ENCODE measurements at places on chromosomes 5 and 9. TPM values are rescaled to one million over a fixed set of nuclear protein-coding genes. Genes with fewer than 3 reads are reported as not detected.

GRCh38 chr5:36655161-36655560, 48.8 kb downstream of the SLC1A3 start:
- DNase-seq = no peak

DNA sequence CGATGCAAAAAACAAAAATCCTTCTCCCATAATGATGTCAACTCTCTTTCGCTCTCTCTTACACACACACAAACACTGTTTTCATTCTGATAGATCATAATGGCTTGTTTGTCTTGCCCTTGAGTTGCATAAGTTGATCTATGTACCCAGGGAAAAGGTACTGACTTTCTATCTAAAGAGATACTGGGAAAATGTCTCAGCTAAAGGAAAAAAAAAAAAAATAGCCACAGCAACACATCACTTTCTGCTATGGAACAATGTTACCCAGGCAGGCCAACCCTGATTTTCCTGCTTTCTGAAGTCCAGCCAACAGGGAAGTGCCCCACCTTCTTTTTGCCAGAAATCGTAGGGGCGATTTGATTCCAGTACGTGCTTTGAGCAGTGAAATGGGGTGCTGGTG, 212.6 kb upstream of the ACTBL2 start:
- no peak for DNase-seq

GRCh38 chr5:171623551-171624097, 162.0 kb upstream of the SMIM23 start:
- no peak for DNase-seq

- no peak for DNase-seq
These were observed 11.7 kb downstream of the SPDL1 start for GRCh38 chr5:169595172-169595820.

DNA sequence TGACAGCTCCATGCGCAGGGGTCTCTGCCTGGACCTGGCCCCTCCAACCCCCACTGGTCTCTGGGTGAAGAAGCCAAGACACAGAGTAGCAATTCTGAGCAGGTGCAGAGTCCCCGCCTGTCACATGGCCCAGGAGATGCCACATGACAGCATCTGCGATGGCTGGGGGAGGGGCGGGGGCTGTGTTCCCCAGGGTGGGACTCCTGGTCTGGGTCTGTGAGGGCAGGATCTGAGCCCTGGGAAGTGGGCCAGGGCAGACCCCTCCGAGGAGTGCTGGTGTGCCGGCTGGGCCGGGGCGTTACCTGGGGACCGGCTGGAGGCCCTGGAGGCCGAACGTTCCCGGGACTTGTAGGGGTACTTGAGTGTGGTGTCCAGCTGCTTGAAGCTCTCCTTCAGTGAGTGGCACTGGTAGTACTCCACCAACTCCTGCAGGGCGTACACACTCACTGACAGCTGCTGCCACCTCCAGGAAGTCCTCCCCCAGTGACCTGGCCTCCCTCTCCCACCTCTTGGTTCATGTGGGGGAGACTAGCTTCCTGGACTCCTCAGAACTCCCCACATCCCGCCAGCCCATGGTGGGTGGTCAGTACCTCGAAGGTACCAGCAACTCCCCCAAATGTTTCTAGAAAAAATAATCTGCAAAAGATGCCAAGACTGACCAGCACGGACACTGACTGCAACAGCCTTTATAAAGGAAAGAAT, 32.1 kb upstream of the SARDH start:
- DNase-seq = no peak

DNA sequence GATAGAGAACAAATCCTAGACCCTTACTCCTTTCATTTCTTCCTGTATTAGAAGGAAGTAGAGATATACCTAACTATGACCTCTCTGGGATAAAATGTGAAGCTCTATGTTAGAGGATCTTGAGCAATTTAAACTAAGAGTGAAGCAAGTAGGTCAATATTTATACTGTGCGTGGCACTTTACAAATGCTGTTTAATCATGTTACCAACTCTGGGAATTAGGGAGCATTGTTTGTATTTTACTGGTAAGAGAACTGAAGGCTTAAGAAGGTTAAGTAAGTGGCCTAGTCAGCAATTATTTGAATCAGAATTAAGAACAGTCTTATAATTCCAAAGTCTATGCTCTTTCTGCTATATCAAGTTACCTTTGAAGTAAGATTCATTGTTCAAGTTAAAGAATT, 12.0 kb downstream of the TNC start:
- DNase-seq = no peak

DNA sequence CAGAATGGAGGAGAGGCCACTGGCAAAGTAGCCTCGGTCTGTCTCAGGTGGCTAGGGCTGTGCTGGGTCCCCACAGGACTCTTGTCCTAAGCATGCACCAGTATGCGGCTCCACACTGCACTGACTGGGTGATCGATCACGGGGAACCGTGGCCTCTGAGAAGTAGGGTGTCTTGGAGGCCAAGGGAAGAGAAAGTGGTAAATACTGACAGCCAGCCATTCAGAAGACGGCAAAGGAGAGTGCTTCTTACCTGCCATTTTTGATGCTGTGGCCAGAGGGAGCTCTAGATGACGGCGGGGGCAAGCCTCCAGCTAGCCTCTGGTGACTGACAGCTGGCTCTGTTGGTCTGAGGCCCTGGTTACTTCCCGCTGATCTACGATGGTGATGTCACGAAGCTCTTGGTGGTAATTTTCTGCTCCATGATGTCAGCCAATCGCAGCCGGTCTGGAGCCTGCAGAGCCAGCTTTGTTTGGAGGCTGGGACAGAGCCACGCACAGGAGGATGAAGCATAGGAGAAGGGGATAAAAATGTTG, 40.4 kb upstream of the GADD45G start:
- DNase-seq = no peak

DNA sequence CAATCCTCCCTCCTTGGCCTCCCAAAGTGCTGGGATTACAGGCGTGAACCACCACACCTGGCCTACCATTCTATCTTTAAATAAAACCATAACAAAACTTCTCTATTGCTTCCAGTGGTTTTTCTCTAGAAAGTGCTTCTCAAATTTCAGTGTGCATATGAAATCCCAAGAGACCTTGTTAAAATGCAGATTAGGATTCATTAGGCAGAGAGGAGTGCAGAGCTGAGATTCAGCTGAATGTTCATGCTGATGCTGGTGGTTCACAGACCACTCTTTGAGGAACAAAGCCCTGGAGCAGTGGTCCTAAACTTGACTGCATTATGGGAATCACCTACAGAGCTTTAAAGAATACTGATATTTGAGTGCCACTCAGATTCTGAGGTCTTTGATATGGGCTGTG, 28.2 kb downstream of the CARD6 start:
- no peak for DNase-seq

- no peak for DNase-seq
These were observed 88.9 kb downstream of the ANKRD55 start for GRCh38 chr5:56144211-56144610.

DNA sequence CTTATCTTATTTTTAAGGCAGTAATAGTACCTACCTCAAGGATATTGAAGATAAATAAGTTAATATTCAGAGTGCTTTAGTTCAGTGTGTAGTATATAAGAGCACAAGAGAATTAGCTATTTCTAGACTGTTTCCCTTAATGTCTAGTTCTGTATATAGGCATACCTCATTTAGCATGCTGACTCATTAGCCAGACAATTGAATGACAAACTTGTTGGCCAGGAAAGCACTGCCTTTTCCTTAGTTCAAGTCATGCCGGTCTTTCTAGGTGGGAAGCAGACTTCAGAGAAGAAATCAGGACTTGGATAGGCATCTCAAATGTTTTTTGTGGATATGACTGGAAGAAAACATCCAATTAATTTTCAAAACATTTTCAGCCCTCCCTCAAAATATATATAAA, 3.2 kb upstream of the FBXO4 start:
- no peak for DNase-seq

- DNase-seq = no peak
These were observed 194.8 kb upstream of the SLC30A5 start for GRCh38 chr5:68898951-68899471.

DNA sequence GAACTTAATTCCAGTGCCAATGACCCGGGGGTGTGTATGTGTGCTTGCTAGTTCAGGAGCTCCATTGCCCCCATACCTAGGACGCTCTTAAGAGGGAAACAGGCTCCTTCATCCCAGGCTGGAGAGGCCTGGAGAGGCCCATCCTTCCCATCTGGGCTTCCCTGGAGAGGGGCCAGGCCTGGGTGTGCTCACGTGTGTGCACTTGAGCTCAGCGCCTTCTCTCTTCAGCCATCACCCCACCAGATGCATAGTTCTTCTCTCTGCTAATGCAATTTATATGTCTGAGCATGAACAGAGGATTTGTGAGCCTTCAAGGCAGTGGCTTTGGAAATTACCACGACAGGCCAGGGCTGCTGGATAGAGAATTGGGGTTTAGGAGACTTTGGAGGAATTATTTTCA, 48.6 kb upstream of the SHB start:
- DNase-seq = no peak

DNA sequence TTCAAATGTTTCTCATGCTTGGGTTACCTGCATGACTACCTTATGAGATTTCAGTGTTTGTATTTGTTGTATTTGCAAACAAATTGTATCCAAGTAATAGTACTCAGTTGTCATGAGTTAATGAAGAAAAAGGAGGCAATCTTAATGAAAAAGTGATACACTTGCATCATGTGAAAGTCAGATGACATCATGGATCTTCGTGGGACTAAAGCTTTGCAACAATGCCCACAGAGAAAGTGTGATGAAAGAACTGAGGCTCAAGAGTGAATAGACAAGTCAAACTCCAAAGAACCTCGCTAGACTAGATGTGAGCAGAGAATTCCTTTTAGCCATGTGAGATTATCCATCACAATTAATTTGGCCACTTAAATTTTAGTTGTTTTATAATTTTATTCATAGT, 75.4 kb upstream of the ADRB2 start:
- no peak for DNase-seq

The PFN3 gene
- total RNA-seq = not detected

- DNase-seq = no peak
These were observed 53.9 kb downstream of the ERAP1 start for GRCh38 chr5:96753848-96754247.
